GM19239 (cell line): ENCODE measurements at places on chromosomes 13 and 19.

GRCh38 chr19:18364826-18365528 is 21.0 kb upstream of the GDF15 start:
- DNase-seq: peak; percentile 30

DNA sequence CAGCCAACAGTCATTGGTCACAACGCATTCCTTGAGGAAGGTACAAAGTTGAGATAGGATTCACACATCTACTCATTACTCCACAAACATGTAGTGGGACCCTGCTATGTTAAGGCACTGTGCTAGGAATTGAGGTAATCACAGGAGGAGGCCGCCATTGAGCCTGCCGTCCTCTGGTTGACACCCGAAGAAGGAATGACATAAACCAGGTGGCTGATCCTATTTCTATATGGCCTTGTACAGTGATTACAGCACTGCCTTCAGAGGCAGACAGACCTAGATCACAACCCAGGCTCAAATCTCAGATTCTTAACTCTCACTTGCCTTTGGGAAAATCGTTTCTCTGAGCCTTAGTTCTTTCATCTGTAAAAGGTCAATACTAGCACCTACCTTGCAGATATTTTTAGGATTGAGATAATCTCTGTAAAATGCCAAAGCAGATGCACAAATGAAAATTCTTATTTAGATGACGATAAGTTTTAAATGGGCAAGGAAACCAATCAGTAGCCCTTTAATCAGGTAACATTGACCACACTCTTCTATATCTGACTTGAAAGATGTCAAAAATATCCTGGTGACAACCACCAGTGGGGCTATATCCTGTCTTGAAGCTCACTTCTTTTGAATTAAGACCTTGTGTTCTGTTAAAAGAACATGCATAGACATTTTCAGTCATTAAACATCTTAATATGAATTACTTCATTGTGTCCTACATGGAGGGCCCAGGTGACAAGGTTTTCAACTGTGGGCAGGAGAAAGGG is 251.6 kb downstream of the KCTD12 start:
- DNase-seq: no peak

DNA sequence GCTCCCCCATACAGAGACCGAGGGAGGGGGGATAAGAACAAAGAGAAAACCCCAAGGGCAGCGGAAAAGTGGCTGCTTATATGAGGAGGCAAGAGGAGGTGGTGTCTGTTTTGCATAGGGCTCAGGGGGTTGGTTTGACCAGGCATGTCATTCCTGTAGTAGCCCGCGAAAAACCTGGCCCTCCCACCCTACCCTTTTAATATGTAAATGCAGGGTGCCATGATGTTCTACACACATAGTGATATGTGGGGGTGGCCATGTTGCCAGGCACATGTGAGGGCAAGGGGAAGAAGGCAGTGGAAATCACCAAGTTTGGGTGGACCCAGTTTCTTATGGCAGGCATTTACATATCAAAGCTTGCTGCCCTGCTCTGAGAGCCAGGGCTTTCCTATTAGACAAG is 203.5 kb upstream of the UBL3 start:
- DNase-seq: no peak

- DNase-seq: peak; percentile 16
Measured at GRCh38 chr13:73090116-73090822, 31.5 kb downstream of the KLF5 start.

DNA sequence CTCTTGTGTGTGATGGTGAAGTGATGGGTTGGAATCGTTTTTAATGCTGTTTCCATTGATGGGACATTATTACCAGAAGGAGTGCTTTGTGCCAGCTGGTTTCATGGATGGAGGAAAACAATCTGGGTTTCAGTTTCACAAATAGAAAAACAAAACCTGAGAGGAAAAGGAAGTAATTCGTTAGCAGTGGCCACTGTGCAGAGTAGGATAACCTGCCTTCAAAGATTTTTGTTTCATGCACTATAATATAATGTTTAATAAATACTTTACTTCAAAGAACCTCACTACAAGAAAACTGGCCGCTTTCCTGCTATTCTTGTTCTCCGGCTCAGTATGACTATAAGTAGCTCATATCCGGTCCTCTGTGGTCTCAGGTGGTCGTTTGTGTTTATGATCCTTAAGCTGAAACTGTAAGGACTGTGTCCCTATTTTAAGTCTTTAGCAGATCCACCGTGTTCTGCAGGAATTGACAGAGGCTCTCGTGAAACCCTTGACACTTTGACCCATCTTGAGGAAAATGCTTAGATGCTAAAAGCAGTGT is 104.7 kb downstream of the GGACT start:
- no peak for DNase-seq

DNA sequence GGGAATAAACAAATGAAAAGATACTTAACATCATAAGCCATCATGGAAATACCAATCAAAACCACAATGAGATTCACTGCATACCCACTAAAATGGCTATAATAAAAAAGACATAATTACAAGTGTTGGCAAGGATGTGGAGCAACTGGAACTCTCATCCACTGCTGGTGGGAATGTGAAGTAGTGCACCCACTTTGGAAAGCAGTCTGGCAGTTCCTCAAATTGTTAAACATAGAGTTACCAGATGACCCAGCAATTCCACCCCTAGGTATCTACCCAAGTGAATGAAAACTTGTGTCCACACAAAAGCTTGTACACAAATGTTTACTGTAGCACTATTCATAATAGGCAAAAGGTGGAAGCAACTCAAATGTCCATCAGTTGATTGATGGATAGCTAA is 46.9 kb downstream of the FLT1 start:
- no peak for DNase-seq

DNA sequence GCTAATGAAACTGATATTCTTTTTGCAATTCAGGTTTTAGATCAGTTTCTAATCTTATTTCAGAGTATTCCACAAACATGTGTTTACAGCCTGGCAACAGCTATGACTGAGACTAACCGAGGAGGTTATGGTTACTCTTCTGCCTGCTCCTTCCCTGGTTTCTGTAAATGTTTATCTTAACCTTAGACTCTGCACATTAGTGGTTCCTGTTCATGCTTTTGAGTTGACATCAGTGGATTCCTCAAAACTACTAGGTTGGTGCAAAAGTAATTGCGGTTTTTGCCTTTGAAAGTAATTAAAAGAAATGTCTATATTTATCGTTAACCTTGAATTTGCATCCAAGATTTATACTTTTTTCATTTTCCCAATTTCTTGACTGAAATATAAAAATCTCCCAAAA is 237.0 kb upstream of the TSHZ3 start:
- DNase-seq: no peak

DNA sequence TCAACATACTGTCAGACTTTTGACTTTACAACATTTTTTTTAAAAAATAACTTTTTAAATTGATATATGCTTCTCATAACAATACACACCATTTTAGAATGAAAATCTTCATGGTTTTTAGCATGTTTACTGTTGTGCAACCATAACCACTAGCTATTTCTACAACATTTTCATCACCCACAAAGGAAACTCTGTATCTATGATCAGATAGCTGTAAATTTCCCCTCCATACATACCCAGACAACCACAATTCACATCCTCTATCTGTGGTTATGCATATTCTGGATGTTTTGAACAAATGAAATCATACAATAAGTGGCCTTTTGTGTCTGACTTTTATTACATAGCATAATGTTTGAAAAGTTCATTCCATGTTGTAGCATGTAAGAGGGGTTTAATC is 1666.0 kb downstream of the EFNB2 start:
- DNase-seq: no peak

DNA sequence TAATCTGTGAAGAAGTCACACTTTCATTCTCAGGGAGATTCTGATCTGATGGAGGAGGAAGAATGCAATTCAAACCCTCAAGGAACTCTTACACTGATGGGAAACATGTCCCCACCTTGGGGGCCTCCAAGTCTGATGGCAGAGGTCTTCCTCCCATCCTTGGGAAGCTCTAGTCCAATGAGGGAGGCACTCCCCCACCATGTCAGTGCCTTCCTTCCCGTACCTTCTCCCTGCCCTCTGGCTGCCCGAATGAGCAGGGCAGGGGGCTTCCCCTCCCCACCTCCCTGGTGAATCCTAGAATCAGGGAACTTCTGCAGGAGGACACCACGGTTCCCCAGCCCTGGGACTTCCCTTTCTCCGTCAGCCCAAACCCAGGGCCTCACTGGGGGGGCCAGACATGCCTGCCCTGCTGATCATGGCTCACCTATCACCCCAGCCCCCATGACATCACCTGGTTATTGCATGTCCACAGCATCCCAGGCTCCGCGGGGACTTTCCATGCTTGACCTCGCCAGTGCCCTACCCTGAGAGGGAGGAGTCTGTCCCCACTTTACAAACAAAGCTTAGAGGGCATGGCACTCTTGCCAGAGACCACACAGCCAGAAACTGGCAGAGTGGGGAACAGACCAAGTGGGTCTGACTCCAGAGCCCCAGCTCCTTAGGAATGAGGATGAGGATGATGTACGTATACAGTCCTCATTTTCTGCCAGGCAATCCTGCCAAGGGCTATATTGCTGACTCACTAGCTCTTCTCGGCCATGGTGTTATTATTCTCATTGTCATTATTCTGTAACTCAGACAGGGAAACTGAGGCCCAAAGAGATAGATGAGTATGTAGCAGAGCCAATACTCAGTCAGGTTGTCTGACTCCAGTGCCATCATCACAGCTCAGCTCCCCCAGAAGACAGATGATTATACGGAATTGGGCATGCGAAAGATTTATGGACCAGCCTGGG is 9.6 kb upstream of the BCL3 start:
- no peak for DNase-seq

DNA sequence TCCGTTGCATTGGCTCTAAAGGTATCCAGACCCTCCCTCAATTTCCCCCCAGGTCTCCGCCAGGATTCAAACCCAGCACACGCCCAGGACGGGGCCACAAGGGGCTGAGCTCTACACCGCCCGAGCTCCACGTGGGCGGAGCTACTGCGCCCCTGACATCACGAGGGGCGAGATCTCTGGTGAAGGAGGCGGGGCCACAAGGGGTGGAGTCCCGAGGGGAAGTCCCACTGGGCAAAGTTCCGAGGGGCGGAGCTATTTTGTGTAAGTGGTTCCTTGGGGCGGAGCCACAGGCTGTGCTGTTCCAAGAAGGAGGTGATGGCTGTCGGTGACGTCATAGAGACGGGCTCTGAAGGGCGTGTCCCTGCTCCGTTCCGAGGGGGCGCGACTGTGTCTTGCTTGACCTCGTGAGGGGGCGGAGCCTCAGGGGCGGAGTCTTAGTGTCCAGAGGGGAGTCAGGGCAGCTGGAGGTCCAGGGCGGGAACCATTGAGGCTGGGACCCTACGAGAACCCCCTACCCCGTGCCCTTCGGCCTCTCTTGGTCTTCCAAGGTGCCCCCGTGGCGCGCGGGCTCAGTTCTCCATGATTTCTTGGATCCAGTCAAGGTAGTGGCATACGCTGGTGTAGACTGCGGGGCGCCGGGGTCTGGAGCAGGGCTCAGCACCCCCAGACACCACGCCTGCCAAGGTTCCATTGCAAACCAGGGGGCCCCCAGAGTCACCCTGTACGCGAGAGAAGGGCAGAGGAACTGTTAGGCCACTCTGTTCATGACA is 1.3 kb upstream of the KLK8 start:
- no peak for DNase-seq

DNA sequence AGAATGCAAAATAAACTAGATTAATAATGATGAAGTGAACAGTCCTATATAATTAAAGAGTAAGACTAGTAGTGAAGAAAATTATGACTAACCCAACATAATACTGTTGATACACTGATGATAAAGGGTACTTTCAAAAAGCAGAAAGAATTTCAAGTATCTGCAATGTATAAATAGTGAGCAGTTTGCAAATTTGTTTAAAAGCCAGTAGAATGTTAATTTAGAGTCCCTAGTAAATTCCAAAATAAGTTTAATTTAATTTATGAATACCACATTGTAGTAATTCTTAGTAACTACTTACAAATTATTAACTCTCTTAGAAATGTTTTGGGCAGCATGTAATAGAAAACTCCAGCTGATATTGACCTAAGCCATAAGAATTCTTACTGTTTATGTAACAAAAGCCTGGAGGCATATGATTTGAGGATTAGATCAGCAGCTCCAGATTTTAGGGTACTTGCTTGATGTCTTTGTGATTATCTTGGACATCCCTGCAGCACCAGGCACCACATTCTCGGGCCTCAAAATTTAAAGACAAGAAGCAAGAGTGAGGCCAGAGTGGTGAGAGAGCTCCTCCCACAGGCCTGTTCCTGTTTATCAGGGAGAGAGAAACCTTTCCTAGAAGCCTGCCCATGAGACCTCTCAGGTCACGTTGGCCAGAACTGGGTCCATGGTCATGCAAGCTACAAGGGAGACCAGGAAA is 67.6 kb upstream of the TDRD3 start:
- peak; percentile 14 for DNase-seq

DNA sequence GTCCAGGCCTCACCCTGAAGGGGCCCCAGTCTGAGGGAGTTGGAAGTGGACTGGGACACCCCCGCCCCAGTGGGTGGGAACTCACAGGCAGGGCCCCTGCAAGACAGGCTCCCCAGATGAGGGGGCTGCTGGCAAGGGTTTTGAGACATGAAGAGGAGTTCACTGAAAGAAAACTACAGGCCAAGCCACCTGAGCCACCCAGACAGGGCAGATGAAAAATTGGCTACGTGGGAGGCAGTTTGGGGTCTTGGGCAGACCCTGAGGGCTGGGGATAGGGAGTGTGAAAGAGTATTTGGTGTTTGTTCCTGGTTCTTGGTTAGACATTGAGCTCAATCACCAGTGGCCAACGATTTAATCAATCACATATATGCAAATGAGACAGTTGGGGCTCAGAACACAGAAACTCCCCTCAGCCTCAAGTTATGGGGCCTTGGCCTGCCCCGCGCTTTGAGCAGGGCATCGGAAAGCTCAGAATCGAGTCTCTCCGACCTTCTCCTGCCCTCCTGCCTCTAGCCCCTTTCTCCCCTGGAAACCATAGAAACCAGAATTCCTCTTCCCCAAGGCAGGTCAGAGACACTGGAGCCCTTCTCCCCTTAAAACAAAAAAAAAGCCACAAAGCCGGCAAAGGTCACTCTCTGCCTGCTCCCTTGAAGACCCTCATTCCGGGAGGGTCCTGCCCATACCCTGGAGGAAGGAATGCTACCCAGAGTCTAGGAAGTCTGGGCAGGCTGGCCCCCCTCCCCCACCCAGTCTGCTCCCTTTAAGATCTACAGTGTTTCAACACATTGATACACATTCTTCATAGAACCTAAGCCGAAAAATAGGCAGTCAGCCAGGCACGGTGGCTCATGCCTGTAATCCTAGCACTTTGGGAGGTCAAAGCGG is 1.3 kb upstream of the ISYNA1 start:
- DNase-seq: no peak

DNA sequence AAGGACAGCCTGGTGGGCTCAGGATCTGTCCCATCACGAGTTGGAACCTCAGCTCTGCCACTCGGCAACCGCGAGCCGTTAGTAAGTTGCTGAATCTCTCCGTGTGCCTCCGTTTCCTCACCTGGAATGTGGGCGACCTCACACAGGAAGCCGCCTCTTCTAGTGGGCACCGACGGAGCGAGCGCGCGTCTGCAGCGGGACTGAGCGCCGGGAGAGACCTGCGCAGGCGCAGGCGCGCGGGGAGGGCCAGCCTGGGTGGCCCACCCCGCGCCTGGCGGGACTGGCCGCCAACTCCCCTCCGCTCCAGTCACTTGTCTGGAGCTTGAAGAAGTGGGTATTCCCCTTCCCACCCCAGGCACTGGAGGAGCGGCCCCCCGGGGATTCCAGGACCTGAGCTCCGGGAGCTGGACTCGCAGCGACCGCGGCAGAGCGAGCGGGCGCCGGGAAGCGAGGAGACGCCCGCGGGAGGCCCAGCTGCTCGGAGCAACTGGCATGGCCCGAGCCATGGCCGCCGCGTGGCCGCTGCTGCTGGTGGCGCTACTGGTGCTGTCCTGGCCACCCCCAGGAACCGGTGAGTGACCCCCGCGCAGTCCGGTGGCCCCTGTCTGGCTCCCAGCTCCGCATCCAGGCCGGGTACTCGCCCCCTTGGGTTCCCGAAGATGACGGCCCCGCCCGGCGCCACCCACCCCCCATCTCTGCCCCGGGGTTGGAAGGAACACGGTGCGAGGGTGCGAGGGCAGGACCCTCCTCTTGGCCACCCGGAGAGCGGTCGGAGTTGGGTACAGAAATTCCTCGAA is at the start of gene PVR:
PVR (plus strand) TSS at position 306 of the 797 bp plus-strand sequence; CDS start at position 493, 187 bp downstream.
- no peak for DNase-seq
